ENCODE measurements at places on chromosomes 2 and 18. TPM values are rescaled to one million over a fixed set of nuclear protein-coding genes. Genes with fewer than 3 reads are reported as not detected.

- H3K27me3 ChIP-seq = no peaks in the 10 kb centered on the region
- peaks cover 6% of the 10 kb centered on the region for H3K4me1 ChIP-seq
- DNase-seq = peak; percentile 5
- no peak overlapping the region for H3K27ac ChIP-seq
These were observed 124.1 kb downstream of the MEMO1 start for GRCh38 chr2:31886700-31887099.

DNA sequence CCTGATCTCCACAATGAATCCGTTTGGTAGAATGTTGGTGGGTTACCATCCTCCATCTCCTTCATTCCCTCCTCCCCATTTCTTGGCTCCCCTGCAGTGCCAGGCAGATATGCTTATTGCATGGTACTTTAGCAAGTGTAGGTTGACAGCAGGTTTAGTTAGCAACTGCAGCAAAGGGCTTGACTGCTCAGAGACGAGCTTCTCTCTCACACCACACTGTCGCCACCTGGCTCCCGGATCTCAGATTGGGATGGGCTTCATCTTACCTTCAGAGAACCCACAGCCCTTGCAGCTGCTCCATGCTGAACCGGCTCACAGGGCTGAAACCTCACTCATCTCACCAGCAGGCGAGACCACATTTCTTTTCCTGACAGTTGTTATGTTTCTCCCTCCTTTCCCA lies 88.8 kb downstream of the VWA3B start:
- H3K36me3 ChIP-seq = no peaks in the 10 kb centered on the region
- H3K27me3 ChIP-seq = no peaks in the 10 kb centered on the region
- H3K4me3 ChIP-seq = no peak overlapping the region
- no peak overlapping the region for H3K27ac ChIP-seq
- no peaks in the 10 kb centered on the region for H3K4me1 ChIP-seq
- no peak for DNase-seq

GRCh38 chr2:219508971-219509779 lies 5.1 kb upstream of the ASIC4 start:
- no peak for DNase-seq
- H3K36me3 ChIP-seq = peaks cover 5% of the 10 kb centered on the region
- H3K27me3 ChIP-seq = peaks cover 10% of the 10 kb centered on the region
- H3K4me1 ChIP-seq = peaks cover 25% of the 10 kb centered on the region

DNA sequence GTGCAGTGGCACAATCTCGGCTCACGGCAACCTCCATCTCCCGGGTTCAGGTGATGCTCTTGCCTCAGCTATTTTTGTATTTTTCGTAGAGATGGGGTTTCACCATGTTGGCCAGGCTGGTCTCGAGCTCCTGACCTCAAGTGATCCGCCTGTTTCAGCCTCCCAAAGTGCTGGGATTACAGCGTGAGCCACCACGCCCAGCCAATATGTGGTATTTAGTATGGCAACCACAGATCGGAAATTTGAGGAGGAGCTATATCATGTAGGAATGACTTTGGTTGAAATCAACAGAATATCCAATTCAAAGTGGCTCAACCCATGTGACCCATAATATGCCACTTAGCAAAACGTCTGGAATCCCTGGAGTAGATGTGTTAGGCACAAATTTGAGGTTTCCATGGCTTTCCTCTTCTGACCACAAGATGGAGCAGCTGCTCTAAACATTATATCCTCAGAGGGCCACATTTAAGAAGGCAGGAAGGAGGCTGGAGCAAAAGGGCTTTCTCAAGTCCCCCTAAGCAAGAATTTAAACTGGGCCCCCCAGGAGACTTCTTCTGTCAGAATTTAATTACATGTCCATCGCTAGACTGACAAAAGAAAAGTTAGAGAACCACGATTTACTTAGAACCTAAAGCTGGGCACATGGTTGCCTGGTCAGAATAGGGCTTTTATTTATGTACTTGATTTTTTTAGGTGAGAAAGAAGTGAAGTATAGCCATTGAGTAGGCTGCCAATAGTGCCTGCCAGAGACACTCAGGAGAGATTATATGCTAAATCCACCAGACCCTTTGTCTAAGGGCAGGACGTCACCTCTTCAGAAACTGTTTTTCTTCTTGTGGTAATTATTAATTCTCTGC lies 49.6 kb upstream of the ITSN2 start:
- H3K4me1 ChIP-seq = no peaks in the 10 kb centered on the region
- DNase-seq = peak; percentile 49
- H3K36me3 ChIP-seq = no peaks in the 10 kb centered on the region
- no peak overlapping the region for H3K4me3 ChIP-seq
- H3K27me3 ChIP-seq = no peaks in the 10 kb centered on the region
- no peak overlapping the region for H3K27ac ChIP-seq

- H3K27me3 ChIP-seq = no peaks in the 10 kb centered on the region
- no peaks in the 10 kb centered on the region for H3K4me1 ChIP-seq
- no peak overlapping the region for H3K27ac ChIP-seq
- DNase-seq = no peak
- no peaks in the 10 kb centered on the region for H3K36me3 ChIP-seq
- no peak overlapping the region for H3K4me3 ChIP-seq
These were observed 185.5 kb downstream of the C1D start for GRCh38 chr2:67877301-67877700.

GRCh38 chr18:51425889-51426288 lies 228.4 kb upstream of the MEX3C start:
- no peak overlapping the region for H3K4me3 ChIP-seq
- no peak for DNase-seq
- no peaks in the 10 kb centered on the region for H3K27me3 ChIP-seq
- no peak overlapping the region for H3K27ac ChIP-seq

- no peaks in the 10 kb centered on the region for H3K36me3 ChIP-seq
- DNase-seq = no peak
- no peak overlapping the region for H3K4me3 ChIP-seq
- H3K27ac ChIP-seq = no peak overlapping the region
- H3K4me1 ChIP-seq = peaks cover 13% of the 10 kb centered on the region
- no peaks in the 10 kb centered on the region for H3K27me3 ChIP-seq
These were observed 46.0 kb downstream of the ZNF516 start for GRCh38 chr18:76449111-76449453.

- H3K4me3 ChIP-seq = no peak overlapping the region
- DNase-seq = no peak
- no peaks in the 10 kb centered on the region for H3K36me3 ChIP-seq
- H3K27me3 ChIP-seq = no peaks in the 10 kb centered on the region
These were observed 219.5 kb upstream of the NRP2 start for GRCh38 chr2:205462681-205463345.

- H3K27me3 ChIP-seq = no peaks in the 10 kb centered on the region
- H3K27ac ChIP-seq = no peak overlapping the region
- peaks cover 10% of the 10 kb centered on the region for H3K4me1 ChIP-seq
- DNase-seq = no peak
These were observed 69.3 kb downstream of the CD226 start for GRCh38 chr18:69878213-69878933.

GRCh38 chr18:11260961-11261461 lies 111.6 kb upstream of the PIEZO2 start:
- H3K36me3 ChIP-seq = no peaks in the 10 kb centered on the region
- H3K27ac ChIP-seq = no peak overlapping the region
- no peaks in the 10 kb centered on the region for H3K4me1 ChIP-seq
- H3K4me3 ChIP-seq = no peak overlapping the region

- H3K4me1 ChIP-seq = peaks cover 11% of the 10 kb centered on the region
- H3K27me3 ChIP-seq = no peaks in the 10 kb centered on the region
- no peak for DNase-seq
- no peak overlapping the region for H3K27ac ChIP-seq
- H3K36me3 ChIP-seq = no peaks in the 10 kb centered on the region
These were observed 100.5 kb downstream of the CDC42EP3 start for GRCh38 chr2:37570773-37571586.

TNFAIP6 gene
- total RNA-seq = not detected

CYP1B1 gene
- 6.4 TPM for total RNA-seq

FZD7 gene
- total RNA-seq = 0.61 TPM

IL1RL1 gene
- 0.26 TPM for total RNA-seq
